NCI-H187 (cell line): ENCODE measurements at places on chromosomes 2 and 18.

- DNase-seq = no peak
Observed at GRCh38 chr2:54254180-54254579, 1.8 kb downstream of the TSPYL6 start.

GRCh38 chr2:54503192-54503591, 47.1 kb downstream of the SPTBN1 start:
- no peak for DNase-seq

- no peak for DNase-seq
Observed at GRCh38 chr2:9278439-9278838, 71.8 kb downstream of the ASAP2 start.

- no peak for DNase-seq
Observed at GRCh38 chr18:44816050-44816449, 135.4 kb downstream of the SETBP1 start.

- DNase-seq = no peak
Observed at GRCh38 chr2:144331674-144332355, 188.1 kb downstream of the ZEB2 start.

GRCh38 chr2:10981941-10982431, 70.3 kb downstream of the KCNF1 start:
- no peak for DNase-seq

DNA sequence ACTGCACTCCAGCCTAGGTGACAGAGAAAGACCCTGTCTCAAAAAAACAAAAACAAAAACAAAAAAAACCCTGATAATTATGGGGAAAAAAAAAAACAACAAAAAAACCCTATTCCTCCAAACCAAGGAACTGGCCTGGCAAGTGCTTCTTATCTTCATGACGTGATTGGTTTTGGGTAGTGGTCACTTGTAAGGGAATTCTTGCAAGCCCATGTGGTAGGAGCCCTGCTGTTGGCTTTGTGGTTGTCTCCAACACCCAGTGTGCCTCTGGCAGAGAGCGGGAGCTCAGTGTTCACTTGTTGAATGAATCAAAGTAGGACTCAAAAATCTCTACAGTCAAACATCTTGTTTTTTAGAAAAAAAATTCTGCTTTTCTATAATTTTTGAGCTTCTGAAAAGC, 6.0 kb downstream of the GALM start:
- DNase-seq = no peak

DNA sequence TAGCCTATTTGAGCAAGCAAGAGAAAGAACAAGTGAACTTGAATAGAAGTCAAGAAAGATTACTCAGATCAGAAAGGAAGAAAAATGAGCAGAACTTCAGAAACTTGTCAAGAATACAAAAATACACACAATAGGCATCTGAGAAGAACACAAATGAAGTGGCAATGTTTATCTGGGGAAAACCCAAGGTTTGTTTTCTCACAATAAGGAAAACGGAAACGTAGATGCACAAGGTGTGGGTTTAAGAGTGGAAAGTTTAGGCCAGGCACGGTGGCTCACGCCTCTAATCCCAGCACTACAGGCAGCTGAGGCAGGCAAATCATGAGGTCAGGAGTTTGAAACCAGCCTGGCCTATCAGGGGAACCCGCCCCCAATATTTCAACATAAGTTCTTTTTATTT, 159.5 kb upstream of the GYPC start:
- DNase-seq = no peak
